ENCODE measurements at places on chromosomes 5 and 9.

- no peak for DNase-seq
Measured at GRCh38 chr5:122757285-122757684, 17.6 kb upstream of the SNX2 start.

DNA sequence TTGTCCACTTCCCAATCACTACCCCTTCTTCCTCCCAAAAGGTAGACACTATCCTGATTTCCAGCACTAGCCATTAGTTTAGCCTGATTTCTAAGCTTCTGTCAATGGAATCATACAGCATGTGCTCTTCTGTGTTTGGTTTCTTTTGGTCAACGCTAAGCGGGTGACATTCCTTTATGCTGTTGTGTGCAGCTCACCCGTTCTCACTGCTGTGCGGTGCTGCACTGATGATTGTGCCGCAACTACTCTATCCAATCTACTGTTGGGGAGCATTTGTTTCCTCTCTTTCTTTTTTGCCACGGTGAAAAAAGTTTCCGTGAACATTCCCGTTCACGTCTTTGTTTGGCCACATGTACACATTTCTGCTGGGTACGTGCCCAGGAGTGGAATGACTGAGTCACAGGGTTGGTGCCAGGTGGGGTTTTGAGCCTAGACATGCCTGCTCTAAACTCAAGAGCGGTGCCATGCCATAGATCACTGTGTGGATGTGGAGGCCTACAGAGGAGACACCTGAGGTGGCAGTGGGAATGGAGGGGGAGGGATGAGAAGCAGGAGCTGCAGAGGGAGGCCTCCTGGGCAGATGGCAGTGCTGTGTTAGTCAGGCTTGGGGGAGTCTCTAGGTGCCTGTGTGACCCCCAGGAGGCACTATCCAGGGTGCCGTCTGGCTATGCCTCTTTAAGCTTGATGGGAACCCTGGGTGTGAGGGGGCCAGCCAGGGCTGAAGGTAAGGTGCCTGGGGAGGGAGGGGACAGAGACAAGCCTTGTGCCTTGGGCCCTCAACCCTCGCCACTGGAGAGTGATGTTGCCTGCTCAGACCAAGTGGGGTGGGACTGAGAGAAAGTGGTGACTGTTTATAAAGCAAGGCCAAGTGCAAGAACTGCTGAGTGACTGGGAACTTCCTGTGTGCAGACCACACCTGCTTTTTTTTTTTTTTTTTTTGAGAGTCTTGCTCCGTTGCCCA is 11.4 kb upstream of the ANKRD33B start:
- no peak for DNase-seq

DNA sequence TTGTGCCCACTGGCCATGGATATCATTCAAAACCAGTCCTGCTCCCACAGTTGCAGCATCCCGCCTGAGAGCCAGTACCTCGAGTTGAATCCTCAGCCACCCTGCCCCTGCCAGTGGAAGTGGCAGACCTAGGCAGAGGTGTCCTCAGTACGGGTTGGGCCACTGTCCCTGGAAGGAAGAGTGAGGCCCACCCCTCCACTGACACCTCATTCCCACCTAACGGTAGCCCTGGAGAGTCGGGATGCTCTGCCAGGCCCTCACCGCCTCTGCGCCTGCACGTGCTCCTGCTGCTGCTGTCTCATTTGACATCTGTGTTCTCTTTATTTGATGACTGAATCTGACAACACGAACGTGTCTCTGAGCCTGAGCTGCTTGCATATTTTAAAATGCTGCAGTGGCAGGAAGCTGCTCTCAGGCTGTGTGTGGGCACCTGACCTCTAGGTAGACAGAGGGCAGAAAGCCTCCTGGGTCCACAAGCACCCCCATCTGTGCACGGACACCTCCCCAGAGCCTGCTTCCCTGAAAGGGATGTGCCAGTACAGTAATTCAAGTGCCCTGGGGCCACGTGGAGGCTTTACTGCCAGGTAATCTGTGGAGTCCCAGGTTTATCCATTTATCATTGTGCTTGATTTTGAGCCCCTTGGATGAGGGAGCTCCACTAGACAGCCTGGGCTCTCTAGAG is 194.7 kb downstream of the CACNA1B start:
- DNase-seq = no peak

DNA sequence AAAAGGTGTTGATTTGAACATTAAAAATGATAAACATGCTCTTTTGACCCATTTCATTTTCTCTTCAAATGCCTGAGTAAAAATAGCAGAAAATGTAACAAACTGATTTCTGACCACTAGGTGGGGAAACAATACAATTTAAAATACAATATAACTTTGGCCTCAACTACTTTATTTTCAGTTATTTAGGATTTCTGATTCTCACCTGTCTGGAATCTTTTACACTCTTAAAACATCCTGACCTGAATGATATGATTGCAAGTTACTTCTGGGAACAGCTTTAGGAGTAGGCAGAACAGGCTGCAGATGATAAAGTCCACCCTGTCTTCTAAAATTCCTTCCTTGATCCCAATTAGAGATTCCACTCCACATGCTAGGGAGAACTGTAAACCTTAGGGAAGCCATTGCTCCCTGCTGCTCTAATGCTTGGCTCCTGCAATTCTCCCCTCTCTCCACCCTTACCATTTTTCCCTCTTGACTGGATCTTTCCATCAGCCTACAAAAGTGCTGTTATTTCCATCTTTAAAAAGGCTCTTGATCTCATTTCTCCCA is 70.3 kb downstream of the FYB1 start:
- DNase-seq = no peak

GRCh38 chr5:176400382-176401156 is 12.0 kb downstream of the HIGD2A start:
- DNase-seq = no peak

GRCh38 chr5:172078726-172079345 is 72.4 kb upstream of the FBXW11 start:
- no peak for DNase-seq

DNA sequence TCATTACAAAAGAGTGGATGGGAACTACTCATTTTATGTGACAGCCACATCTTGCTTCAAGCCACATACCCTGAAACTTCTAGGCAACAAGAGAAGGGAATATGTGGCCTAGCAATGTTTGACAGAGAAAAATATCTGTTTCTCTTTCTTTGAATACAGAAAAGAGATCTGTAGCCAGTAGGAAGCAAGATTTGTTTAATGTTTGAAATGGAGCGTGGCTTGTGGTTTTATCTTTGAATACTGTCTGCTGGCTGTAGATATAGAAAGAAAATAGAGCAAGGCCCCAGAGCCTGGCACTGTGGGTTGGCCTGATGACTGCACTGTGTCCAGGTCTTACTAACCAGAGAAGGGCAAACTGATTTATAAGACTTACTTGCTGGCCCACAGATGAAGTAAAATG is 133.8 kb downstream of the ARHGEF28 start:
- no peak for DNase-seq

GRCh38 chr5:113029614-113030013 is 53.0 kb downstream of the DCP2 start:
- no peak for DNase-seq

DNA sequence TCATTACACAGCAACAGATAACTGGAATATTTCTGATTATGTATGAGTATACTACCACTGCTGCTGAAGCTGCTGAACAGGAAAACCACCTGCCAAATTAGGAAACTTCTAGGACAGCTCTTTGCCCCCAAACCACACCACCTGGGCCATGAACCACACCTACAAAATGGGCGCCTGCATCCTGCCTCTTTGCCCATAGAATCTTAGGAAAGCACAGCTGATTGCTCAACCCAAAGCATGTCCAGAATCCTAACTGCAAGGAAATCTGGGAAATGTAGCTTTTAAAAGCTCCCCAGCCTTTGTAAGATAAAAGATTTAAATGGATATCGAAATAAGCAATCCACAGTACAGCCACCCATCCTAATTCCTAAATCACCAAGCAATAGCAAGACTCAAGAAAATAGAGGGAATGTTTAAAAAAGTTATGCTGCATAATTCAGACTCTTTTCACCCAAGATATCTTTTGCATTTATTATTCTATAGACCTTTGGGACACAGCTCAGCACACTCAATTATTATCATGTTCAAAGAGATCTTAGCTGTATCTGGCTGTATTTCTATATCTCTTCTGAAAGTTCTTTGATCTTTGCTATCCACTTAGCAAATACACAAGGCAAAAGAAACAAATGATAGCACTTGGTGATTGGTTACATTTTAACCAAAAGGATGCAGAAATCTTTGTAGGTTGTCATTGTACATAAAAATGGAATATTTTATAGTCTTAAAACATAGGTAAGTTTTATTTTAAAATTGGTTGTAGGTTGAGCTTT is 6.8 kb upstream of the C9orf152 start:
- no peak for DNase-seq

DNA sequence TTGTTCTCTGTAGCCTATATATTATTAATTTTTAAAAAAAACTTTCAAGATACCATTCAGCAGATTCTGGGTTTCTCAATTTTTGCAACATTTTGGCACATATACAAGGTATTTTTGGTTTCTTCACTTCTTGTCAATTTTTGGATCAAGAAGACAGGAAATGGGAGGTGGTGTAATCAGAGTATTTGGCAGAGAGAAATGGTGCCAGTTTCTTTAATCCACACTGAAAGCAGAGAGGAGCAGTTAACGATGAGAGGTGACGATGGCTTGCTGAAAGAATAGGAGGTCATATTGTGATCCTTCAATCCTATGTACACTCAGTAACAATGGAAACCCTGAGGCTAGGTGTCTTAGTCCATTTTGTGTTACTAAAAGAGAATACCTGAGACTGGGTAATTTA is 16.4 kb downstream of the NNT start:
- no peak for DNase-seq

DNA sequence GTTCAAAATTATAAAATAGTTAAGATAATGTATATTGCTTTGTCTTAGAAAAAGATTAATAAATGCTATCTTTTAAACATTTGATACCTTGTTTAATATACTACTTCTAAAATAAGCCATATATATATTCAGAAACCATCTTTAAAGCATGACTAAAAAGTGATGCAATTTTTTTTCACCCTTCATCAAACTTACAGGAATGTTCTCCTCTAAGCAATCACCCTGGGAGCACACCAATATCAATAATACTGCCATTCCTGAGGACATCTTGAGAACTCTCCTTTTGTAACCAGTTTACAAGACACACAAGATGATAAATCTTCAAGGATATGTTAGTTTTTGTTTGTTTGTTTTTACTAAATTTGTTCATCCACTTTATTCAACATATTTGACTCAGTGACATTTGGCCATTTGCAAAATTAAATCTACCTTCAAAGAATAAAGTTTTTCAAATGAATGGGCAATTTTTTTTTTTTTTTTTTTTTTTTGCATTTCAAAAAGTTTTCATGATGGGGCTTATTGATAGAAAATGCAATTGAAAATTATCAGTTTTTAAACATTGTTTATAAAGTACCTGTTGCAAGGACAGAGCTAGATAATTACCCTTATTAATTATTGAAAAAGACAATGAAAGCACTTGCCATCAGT is 17.2 kb downstream of the FOXD1 start:
- no peak for DNase-seq

DNA sequence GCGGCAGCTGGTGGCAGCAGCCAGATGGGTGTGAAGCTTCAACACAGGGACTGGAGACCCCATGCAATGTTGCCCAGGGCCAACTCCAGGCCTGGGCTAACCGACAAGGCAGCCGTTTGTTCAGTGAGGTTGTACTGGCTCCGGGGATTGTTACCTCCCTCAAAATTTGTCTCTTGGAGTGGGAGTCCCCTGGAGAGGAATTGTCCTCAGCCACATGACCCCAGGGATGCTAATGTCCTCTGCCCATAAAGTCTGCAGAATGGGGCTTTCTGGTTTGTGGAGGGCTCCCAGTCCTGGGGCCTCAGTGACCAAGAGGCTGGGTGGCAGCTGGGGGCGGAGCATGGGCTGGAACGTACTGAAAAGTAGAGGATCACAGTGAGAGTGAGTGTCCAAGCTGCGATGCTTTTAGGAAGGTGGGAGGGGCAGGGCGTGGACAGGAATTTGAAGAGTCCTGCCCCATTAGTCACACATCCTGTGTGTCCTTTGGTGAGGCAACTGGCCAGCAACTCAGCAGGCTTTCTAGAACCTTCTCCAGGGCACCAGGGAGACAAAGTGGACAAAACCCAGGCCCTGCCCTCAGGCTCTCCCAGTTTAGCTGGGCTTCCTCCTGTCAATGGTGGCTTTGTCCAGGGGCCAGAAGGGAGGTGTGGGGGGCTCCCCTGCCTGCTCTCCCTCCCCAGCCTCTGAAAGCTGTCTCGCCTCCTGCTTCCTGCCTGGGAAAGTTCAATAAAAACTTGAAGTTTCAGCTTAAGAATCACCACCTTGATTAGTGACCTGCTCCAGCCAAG is 114.0 kb downstream of the NSG2 start:
- DNase-seq = no peak

DNA sequence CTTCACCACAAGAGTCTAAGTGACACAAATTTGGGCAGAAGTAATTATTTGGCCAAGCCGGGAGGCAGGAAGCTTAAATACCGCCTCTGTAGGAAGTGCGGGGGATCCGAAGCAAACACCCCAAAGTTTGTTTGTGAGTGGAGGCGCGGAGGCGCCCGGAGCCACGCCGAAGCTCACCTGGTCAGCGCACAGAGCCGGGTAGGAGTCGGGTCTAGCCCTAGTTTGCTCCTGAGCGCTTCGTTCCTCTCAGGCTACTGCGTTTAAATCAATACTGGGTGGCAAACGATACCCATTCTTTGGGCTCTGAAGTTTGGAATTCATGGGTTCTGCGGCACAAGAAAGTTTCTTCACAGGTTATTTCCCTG is 855 bp downstream of the MCC start:
- peak; percentile 26 for DNase-seq

DNA sequence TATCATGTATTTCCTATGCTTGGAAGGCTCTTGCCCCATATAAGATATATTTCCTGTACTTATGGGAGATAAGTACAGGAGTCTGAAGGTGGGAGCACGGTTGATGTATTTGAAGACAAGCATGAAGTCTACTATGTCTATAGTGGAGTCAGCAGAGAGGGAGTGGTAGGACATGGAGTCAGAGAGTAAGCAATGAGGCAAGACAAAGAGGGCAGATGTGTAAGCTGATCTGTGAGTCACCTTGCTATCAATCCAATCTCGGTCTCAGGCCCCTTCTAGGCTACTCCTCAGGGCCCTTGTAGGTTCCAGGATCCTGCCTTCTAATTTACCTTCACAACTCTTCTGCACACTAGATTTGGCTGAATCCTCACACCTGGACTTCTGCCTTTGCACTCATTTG is 105.5 kb downstream of the MACIR start:
- DNase-seq = no peak

DNA sequence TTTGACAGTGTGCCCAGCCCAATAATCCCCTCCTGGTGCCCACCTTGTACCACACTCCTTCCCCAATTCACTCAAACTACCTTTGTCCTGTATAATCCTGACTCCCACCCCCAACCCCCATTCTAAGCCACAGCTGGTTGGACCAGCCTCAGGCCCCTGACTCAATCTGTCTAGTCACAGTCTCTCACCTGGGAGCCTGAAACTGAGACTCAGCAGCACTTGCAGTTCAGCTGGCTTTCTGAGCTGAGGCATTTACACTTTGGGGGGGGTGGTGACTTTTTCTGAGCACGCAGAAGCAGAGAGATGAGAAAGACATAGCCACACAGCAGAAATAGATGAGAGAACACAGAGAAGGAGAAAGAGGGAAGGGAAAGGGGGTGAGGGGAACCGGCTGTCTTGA is 247.3 kb downstream of the MAN2A1 start:
- DNase-seq = peak; percentile 52

- no peak for DNase-seq
Measured at GRCh38 chr5:127957183-127957582, 126.4 kb upstream of the SLC12A2 start.

- no peak for DNase-seq
Measured at GRCh38 chr9:28379082-28379481, 805.8 kb upstream of the C9orf72 start.

GRCh38 chr5:132086277-132086794 is 12.7 kb downstream of the CSF2 start:
- DNase-seq = no peak

- DNase-seq = no peak
Measured at GRCh38 chr9:109745335-109746283, 34.4 kb upstream of the PALM2AKAP2 start.
